ENCODE measurements at places on chromosomes 3 and 15. TPM values are rescaled to one million over a fixed set of nuclear protein-coding genes. Genes with fewer than 3 reads are reported as not detected.

DNA sequence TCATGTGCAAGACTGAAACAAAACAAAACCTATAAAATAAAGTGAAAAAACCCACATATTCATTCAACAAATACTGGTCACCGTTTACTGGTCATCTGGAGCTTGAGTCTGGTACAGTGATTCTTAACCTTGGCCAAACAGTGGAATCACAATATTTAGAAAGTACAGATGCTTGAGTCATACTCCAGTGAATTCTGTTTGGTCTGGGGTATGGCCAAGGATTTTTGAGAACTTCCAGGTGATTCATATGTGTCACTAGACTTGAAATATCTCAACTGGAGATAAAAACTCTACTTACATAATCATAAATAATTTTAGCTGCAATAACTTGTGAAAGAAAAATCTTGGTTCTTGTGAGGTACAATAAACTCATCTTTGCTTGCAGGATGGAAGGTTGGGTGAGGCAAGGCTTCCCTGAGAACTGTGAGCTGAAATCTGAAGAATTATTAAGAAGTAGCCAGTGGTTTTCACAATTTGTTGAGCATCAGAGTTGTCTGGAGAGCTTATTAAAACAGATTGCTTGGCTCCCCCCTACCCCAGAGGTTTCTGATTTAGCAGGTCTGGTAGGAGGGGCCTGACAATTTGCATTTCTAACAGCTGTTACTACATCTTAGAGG is 9.6 kb downstream of the NEK11 start:
- no peaks in the 10 kb centered on the region for H3K27me3 ChIP-seq
- DNase-seq, result no peak
- H3K36me3 ChIP-seq, result no peaks in the 10 kb centered on the region
- no peak overlapping the region for H3K4me3 ChIP-seq

- H3K27ac ChIP-seq, result no peak overlapping the region
- H3K4me1 ChIP-seq, result peaks cover 29% of the 10 kb centered on the region
- no peak overlapping the region for H3K4me3 ChIP-seq
- peak; percentile 84 for DNase-seq
- no peaks in the 10 kb centered on the region for H3K27me3 ChIP-seq
These were observed 250.7 kb upstream of the TBL1XR1 start for GRCh38 chr3:177447938-177448337.

DNA sequence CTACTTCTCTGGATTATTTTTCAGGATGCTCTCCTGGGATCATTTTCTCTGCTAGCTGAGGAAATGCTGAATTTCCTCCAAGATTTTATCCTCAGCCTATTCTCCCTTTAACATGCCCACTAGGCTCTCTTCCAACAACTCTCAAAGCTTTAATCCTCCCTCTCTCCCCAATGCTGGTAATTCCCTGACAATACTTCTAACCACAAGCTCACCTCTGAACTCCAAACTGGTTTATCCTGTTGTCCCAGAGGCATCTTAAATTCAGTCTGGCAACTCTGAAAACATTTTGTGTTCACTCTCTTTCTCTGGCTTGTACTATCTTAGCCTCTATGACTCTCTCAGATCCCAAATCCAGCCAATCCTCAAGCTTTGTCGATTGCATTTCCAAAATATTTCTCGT is 490.3 kb downstream of the MECOM start:
- peaks cover 9% of the 10 kb centered on the region for H3K4me1 ChIP-seq
- DNase-seq, result no peak
- no peak overlapping the region for H3K4me3 ChIP-seq
- H3K27ac ChIP-seq, result no peak overlapping the region
- no peaks in the 10 kb centered on the region for H3K36me3 ChIP-seq

DNA sequence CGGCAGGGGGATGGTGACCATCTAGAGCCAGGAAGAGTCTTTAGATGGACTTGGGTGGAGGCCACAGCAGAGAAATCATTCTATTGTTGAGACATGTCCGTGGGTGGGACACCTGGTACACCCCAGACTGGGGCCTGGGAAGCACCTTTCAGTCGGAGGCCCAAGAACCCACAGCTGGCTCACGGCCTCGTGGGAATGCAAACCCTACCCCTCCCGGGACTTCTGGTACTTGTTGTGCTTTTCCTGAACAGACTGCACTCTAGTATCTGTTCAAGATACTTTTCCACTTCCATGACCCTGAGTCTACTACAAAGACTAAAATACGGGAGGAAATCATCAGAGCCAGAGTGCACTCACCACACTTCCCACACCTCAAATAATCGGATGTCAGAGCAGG is 60.7 kb downstream of the BDH1 start:
- no peak for DNase-seq
- H3K27me3 ChIP-seq, result no peaks in the 10 kb centered on the region
- H3K4me1 ChIP-seq, result no peaks in the 10 kb centered on the region
- H3K27ac ChIP-seq, result no peak overlapping the region

DNA sequence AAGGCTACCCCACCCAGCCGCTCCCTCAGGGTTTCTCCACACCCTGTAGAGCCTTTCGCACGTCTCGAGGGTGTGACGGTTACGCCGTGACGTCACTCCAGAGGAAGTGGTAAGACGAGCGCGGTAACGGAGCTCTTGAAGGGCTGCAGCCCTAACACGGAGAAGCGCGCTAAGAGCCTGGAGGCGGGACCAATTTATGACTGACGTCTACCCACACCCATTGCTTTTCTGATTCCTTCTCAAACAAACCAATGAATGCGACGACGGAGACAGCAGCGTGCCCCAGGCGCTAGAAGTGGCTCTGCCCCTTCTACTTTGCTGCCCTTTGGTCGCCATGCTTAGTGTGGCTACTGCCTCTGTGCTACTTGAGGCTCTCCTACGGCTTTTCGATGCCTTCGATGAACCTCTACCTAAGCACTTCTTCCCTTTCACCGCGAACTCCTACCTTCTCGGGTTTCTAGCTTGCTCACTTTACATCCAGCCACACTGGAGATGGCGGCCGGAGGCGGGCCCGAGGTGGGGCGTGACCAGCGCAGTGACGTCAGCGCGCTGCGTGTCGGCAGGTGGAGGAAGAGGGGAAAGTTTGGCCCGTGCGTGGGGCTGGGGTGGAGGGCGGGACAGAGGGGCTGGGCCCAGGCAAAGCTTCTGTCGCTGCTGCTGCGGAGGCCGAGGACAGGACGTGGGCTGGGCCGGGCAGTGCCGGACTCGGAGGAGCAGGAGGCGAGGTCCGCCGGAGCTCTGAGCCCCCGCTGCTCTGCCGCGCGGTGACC is at the start of gene OXSR1:
TSS of gene OXSR1 (plus strand) at position 586 of the 770 bp plus-strand sequence. CDS start 340 bp downstream, outside the sequence.
- DNase-seq, result peak; percentile 99
- H3K4me1 ChIP-seq, result peaks cover 15% of the 10 kb centered on the region
- H3K27ac ChIP-seq, result peak within 1 kb of the TSS; percentile 99
- H3K36me3 ChIP-seq, result no peaks in the 10 kb centered on the region

GRCh38 chr3:49351521-49352011 is 6.6 kb downstream of the GPX1 start:
- H3K36me3 ChIP-seq, result peaks cover 16% of the 10 kb centered on the region
- peak overlapping the region; percentile 83 for H3K27ac ChIP-seq
- H3K27me3 ChIP-seq, result no peaks in the 10 kb centered on the region
- peaks cover 54% of the 10 kb centered on the region for H3K4me1 ChIP-seq

GRCh38 chr15:99435877-99436541 is 129.8 kb upstream of the MEF2A start:
- H3K4me1 ChIP-seq, result peaks cover 42% of the 10 kb centered on the region
- H3K4me3 ChIP-seq, result no peak overlapping the region
- no peak for DNase-seq

- H3K4me1 ChIP-seq, result peaks cover 3% of the 10 kb centered on the region
- no peaks in the 10 kb centered on the region for H3K36me3 ChIP-seq
- no peaks in the 10 kb centered on the region for H3K27me3 ChIP-seq
- H3K27ac ChIP-seq, result no peak overlapping the region
These were observed 52.8 kb downstream of the CLASP2 start for GRCh38 chr3:33665294-33665693.

GRCh38 chr3:166110102-166110501 is 272.9 kb upstream of the BCHE start:
- no peak overlapping the region for H3K4me3 ChIP-seq
- H3K27ac ChIP-seq, result no peak overlapping the region
- DNase-seq, result no peak
- H3K27me3 ChIP-seq, result no peaks in the 10 kb centered on the region

- H3K27me3 ChIP-seq, result no peaks in the 10 kb centered on the region
- H3K4me3 ChIP-seq, result peak overlapping the region; percentile 80
- peak; percentile 83 for DNase-seq
These were observed 795 bp upstream of the SCAANT1 start for GRCh38 chr3:63912768-63913588.

- no peaks in the 10 kb centered on the region for H3K36me3 ChIP-seq
- no peak overlapping the region for H3K27ac ChIP-seq
- no peaks in the 10 kb centered on the region for H3K27me3 ChIP-seq
- no peak overlapping the region for H3K4me3 ChIP-seq
- DNase-seq, result no peak
These were observed 3.8 kb upstream of the KIF23 start for GRCh38 chr15:69410248-69410874.

The COLQ gene
- total RNA-seq, result 1.1 TPM

The MDFIC2 gene
- total RNA-seq, result not detected

The STAC gene
- 25.3 TPM for total RNA-seq

The IMPG2 gene
- 0.29 TPM for total RNA-seq

The LRRIQ4 gene
- total RNA-seq, result 0.29 TPM

The GSK3B gene
- 55.2 TPM for total RNA-seq

The GP5 gene
- total RNA-seq, result 0.26 TPM

The RSL24D1 gene
- total RNA-seq, result 62.1 TPM

The FAM43A gene
- total RNA-seq, result 25.7 TPM

The LEKR1 gene
- total RNA-seq, result 2.1 TPM

The GOLGA6L7 gene
- total RNA-seq, result not detected

Data from upper lobe of right lung (tissue), 1 donor.